NCI-H187 treated with DMSO at 0.1 percent for 48 hours (cell line): ENCODE measurements at places on chromosomes 1 and 21.
A peak's percentile ranks its signal among the peaks of the same experiment; 100 is the strongest.

DNA sequence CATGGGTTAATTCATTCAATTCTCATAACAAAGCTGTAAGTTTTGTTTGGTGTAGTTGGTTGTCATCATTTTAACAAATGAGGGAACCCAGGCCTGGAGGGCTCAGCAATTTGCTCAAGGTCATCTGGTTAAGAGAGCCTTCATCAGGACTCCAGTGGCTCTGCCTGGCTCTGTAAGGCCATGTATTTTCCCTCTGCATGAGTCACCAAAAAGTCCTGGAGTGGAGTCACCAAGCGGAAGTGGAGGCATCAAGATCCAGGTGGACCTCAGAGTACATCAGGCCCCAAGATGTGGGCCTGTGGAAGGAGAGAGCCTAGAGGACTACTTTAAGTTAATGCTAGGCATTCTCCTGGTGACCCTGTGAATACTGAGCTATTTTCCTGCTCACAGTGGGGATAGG, 30.0 kb upstream of the RBM15 start:
- no peak for DNase-seq

DNA sequence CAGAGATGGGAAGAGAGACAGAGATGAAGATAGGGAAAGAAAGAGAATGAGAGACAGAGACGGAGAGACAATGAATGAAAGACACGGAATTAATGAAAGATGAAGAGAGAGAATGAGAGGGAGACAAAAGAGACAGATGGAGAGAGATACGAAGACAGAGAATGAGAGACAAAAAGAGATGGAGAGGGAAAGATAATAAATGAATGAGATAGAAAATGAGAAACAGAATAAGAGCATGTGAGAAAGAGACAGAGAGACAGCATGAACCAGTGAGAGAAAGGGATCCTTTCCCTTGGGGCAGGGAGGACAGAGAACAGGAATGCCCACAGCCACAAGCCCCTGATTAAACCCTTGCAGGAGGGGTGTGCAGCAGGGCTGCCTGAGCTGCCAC, 5.3 kb upstream of the WNT9A start:
- no peak for DNase-seq

- DNase-seq, result no peak
Observed at GRCh38 chr1:29309621-29310020, 73.3 kb downstream of the PTPRU start.

DNA sequence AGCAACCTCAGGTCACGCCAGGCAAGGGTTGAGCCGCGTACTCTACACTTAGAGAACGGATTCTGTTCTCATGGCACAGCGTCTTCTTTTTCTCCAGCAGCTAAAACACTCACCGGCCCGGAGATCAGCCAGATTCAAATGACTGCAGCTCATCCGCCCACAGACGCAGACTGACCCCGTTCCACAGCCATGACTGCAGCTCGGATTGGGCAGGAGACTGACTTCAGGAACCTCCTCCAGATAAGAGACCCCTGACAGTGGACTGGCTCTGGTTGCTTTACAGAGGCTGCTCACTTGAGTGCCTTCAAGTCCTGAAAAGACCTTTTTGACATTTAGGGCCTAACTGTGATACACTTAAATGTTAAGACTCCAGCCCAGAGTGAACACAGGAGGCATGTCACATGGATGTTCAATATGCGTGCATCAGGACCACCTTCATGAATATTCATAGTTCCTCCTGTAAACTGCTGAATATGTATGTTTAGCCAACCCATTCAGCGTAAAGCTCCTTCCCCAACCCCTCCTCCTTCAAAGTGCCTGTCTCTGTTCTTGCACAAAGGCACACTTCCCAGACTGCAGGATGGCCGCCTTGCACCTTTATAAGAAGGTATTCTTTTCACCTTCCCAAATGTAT, 42.6 kb downstream of the BACE2 start:
- DNase-seq, result no peak

DNA sequence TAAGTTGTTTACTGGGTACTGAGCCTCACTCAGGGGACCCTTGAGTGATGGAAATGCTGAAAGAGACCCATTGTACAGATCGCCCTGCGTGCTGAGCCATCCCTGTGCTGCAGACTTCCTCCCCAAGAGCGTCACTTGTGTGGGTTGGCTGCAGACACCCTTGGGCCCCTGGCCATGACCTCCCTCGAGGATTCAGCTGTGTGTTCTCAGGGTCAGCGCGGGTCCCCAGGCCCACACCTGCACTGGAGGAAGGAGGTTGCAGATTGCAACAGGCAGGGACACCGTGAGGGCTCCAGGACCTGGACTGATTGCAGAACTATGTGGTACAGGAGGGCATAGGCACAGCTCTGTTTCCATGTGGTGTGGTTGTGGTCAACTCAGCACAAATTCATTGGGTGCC, 4.4 kb downstream of the SNAP47 start:
- no peak for DNase-seq

DNA sequence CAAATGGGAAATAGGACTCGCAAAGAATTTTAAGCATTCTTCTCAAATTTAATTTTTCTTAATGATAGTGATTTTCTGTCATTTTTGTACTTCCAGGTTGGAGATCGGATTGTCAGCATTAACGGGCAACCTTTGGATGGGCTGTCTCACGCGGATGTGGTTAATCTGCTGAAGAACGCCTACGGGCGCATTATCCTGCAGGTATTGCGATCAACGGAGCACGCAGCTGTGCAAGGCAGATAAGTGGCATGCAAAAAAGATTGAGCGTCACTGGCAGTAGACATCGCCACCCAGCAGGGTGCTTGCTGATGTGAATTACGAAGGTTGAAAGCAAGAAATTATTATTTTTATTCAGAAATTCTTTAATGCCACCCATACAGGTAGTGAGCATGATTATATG, 65.9 kb upstream of the L1TD1 start:
- no peak for DNase-seq

DNA sequence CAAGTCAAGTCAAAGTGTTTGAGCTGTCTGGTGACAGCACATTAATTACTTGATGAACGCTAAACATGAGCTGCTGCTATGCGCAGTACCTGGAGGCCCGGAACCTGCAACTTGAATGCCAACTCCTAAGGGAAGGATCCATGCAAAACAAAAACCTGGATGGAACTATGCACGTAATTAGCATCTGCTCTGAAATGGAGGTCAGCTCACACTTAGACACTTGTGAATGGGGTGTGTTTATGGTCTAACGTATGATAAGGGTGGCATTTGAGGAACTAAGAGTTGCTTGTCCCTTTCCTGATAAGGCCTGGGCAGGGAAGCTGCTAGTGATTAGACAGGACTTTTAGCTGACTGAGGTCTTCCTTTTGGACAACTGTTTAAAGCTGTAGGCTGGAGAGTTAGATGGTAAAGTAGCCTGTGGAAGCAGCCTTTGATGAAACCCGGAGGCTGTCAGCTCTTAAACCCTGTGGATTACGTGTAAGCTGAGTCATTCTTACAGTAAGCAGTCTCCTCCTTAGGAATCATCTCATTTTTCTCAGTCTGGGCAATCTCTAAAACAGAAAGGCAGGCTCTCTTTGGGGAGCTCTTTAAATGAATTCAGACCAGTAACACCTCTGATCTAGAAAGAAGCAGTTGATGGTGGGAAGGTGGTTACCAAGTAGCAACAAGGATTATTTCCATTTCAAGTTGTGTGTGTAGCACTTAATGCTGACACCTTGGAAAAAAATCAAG, 6.8 kb downstream of the TENT5C start:
- no peak for DNase-seq

- DNase-seq, result no peak
Observed at GRCh38 chr1:102751111-102751510, 357.2 kb downstream of the COL11A1 start.

DNA sequence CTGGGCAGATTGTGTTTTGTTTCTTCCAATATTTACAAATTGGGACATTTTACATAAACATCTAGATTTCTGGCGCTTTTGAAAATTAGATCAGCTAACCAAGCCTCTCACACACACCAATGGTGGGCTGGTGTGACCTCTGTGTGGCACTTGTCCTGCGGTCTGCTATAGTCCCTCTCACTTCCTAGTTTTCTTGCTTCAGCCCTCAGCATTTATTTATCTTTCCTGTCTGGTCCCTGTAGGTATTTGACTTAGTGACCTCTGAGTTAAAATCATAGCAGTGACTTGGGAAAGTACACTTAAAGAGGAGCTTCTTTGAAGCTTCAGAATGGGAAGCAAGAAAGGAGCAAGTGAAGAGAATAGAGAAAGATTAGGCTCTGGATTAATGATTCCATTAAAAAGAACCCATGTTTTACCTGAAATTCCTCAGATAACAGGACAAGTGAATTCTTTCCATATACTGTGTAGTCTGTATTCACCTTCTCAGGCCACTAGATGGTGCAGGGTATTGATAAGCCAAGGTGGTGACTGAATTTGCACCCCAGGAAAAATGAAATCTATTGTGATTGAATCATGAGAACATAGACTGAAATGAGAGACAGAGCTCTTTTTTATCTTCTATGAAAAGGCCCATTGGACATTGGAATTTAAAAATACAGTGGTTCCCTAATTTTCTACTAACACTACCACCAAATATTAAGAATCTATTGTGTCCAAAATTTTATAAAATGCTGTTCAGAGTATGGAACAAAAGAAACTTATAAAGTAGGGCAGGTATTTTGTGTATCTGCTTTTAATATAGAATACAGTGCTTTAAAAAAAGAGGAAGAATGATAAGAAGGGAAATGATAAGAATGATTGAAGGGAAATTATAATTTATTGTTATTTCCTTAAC, 7.1 kb upstream of the DIPK1A start:
- no peak for DNase-seq

GRCh38 chr1:31978843-31979400, 34.7 kb upstream of the KHDRBS1 start:
- DNase-seq, result no peak

DNA sequence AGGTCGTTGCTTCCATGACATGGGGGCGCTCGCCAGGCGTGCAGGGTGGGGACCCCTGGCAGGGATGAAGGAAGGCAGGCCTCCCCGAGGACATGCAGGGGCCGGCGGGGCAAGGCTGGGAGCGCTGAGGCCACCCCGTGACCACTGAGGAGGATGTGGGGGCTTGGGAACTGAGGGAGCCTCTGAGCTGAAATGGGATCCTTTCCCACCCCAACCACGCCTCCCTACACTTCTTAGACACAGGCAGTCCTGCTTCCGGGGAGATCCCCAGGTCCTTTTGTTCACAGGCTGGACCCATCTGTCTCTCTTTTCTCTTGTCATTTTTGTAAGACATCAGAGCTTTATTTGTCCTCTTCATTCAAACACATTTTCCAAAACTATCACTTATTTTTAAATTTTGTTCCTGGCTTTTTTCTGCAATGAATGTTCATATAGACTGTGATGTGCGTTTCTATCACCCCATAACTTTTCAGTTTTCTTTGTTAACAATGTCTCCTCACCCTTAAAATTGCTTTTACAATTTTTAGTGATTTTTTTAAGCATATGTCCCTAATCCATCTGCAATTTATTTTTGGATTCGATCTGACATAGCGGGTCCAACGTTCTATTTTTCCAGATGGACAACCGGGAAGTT, 156.7 kb upstream of the BACE2 start:
- no peak for DNase-seq

DNA sequence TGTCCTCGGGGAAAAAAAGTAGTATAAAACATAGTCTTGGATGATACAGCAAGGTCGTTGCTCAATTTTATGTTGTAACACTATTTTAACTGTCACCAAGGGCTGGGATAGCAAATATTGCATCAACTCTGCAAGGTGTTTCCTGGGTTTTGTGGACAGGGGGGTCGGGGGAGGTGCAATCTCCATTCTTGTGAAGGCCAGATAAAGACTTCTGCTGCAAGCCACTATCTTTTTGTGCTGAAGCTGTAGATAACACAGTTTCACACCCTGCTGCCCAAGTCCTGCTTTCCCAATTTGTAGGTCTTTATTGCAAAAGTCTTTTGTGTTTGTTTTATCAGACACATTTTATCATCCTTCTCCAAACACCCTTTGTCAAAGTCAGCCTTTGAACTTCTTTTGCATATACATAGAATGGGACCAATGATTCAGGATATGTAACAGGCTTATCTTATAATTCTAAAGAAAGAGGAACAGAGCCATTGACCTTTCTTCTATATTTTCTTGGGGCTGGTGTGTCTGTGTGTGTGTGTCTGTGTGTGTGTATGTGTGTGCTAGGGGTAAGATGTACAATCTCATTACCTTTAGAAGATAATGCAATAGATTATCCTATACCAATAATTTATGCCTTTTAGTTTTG, 140.6 kb downstream of the RUNX1 start:
- DNase-seq, result no peak

- no peak for DNase-seq
Observed at GRCh38 chr1:202348005-202348508, 442 bp upstream of the PPP1R12B start.

GRCh38 chr1:46983166-46983829, 40.2 kb upstream of the CYP4X1 start:
- DNase-seq, result no peak

- peak; percentile 80 for DNase-seq
Observed at GRCh38 chr1:98429965-98430443, 231.5 kb upstream of the SNX7 start.

DNA sequence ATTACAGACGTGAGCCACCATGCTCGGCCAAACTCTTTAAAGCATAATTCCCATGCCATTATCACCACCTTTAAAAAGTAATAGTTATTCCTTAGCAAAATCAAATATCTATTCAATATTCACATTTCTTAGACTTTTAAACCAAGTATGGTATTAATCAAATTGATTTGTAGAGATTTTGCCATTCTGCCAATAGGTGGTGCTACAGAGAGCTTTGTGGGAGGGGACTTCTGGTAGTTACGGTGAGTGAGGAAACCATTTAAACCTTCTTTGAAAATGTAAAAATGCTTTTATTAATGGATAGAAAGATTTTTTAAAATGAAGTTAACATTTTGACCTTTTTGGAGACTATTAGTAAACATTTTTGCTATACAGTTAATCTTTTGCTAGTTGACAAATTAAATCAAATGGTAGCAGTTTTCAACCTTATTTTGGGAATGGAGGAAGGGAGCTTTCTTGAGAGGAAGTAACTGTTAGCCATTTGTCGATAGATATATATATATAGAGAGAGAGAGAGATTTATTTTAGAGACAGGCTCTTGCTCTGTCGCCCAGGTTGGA, 19.3 kb downstream of the IARS2 start:
- no peak for DNase-seq

- DNase-seq, result no peak
Observed at GRCh38 chr1:165387961-165388360, 31.4 kb upstream of the LMX1A start.

DNA sequence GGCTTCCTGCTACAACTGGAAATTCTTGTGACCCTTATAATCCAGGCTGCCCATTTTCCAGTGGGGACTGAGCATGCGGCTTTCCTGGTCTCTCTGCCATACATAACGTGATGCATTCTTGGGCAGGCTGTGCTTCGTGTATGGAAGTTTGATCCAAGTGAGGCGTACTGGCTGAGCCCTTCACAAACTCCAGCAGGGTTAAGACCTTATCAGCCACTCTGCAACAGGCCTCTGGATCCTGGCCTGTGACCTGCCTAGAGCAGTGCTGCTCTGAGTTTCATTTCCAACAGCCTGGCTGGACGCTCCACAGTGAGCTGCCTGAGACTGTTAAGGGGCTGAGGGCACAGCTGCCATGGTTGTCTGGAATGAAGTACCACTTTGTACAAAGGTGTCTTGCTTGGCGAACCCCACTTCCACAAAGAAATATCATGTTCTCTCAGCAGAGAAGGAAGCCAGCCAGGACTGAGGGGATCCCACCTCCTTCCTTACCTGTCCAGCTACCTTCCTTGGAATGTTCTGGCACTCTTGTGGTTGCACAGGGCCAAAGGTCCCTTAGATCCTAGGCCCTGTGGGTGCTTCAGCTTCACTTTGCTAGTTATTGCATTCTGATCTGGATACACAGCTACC, 28.5 kb upstream of the XPR1 start:
- no peak for DNase-seq

- no peak for DNase-seq
Observed at GRCh38 chr1:2129256-2129943, 65.2 kb downstream of the FAAP20 start.
